ENCODE measurements at places on chromosomes 3 and 15.

- DNase-seq = no peak
These were observed 400.6 kb downstream of the VPS13C start for GRCh38 chr15:61659566-61660190.

GRCh38 chr15:99511866-99512661, 53.7 kb upstream of the MEF2A start:
- no peak for DNase-seq

DNA sequence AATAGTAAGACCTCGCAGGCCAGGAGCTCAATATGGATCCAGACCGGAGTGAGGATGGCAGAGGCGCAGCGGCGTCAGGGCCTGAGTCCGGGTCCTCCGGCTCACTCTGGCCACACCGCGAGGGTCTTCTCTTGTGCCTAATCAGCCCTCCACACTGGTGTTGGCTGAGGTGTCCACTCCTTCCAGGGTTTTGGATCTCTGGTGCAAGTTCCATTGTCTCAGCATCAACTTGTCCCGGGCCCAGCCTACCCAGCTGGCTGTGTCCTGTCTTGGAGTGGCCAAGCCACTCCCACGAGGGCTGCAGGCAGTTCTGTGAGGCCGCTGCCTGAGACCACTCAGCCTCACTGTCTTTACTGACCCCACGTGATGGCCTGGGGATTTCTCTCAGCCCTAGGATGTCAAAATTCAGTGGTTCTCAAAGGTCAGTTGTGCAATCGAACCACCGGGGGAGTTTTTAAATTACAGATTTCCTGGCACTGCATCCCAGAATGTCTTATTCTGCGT, 12.6 kb upstream of the GOLGA6L7 start:
- DNase-seq = no peak

DNA sequence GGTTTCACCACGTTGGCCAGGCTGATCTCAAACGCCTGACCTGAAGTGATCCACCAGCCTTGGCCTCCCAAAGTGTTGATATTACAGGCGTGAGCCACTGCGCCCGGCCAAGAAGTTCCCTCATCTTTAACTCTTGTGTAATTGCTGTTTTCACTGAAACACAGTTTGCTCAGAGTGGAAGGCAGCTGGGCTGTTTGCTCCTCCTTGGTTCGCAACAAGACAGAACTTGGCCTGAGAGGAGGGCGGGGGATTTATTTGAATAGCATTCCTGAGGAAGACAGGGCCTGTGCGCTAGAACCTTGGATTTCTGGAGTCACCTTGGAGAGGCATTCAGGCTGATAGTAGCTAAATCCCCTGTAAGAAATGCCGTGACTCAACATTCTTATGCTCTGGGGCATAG, 226.7 kb upstream of the MCTP2 start:
- no peak for DNase-seq

DNA sequence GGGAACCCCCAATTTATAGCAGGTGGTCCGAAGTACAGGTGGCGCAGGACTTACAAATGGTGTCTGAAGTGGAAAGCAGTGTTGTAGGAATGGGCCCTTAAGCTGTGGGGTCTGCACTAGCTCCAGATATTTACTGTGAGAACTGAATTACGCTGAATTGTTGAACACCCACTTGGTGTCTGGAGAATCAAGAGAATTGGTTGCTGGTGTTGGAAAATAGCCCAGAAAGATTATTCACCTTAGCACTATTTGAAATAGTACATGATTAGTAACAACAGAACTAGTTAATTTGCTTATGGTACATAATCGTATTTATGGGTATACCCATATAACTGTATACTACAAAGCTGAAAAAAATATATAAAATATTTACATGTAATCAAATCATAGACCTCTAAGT, 64.8 kb downstream of the ADAM10 start:
- DNase-seq = no peak

GRCh38 chr15:85910834-85911233, 116.1 kb upstream of the KLHL25 start:
- DNase-seq = no peak

- no peak for DNase-seq
These were observed 428.1 kb downstream of the ROBO2 start for GRCh38 chr3:77467702-77468625.

GRCh38 chr3:184441202-184441900, 61.5 kb downstream of the CHRD start:
- no peak for DNase-seq

GRCh38 chr15:86834115-86834863, 754.6 kb downstream of the AGBL1 start:
- no peak for DNase-seq

GRCh38 chr3:10470120-10471053, 35.0 kb downstream of the ATP2B2 start:
- DNase-seq = no peak

DNA sequence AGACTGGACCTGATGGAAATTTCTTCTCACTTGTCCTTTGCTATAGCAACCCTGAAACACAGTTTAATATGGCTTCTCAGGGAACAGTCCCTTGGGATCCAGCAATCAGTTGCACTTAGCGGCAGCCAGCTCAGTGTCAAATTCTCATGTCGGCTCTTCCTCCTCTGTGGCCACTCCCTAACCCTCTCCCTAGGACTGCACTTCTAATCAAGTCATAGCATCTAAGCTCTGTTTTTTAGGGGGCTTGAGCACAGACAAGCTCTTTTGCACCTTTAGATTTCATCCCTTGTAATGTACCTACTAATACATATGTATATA, 250.5 kb upstream of the TLE3 start:
- DNase-seq = no peak

Data from stimulated activated CD8-positive, alpha-beta memory T cell treated with anti-CD3 and anti-CD28 coated beads, Interleukin-4, amount 100 ng/mL, for 48 hours (primary cell).